C1 segment of cervical spinal cord (tissue), 14 donors: ENCODE measurements at places on chromosomes 12 and 14.

- DNase-seq = no peak
These were observed 21.0 kb downstream of the ASPG start for GRCh38 chr14:104106471-104106991.

DNA sequence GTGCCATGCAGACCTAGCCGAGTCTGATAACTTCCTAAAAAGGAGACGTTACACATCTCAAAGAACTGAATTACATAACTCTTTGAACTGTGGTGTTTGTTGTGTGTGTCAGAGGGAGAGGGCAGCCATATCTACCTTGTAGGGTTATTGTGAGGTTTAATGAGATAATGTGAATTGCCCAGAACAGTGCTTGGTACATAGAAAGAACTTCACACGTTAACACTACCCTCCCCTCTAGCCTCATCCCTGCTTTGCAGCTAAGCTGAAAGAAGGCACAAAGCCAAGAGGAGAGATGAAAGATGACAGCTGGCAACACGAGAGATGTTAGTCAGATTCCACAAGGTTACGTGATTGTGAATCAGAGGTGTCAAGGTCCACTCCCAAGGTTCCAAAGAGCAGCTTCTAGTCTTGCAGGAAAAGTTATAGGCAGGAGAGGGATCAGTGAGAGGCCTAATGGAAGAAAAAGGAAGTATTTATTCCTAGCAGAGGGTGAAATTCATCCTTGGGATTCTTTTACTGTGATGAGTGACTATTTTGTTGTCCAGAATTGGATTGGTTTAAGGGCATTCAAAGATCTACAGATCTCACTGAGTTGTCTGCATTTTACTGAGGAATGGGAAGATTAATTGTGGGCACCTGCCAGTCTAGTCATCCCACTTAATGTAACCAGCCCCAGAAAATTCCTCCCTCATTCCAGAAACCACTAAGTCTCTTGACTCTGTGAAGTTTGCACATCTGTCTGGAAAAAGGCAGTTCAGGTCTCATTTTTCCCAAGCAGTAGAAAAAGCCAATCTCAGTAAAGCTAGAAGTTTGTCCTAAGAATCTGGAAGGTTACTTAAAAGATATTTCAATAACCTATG lies 25.9 kb upstream of the WNK1 start:
- no peak for DNase-seq

GRCh38 chr12:45933504-45933903 lies 56.9 kb downstream of the SCAF11 start:
- no peak for DNase-seq

- DNase-seq = no peak
These were observed 144.4 kb upstream of the ARHGAP5 start for GRCh38 chr14:31932675-31933074.

- no peak for DNase-seq
These were observed 585.4 kb downstream of the AACS start for GRCh38 chr12:125650587-125650986.

- DNase-seq = no peak
These were observed 55.8 kb downstream of the STX2 start for GRCh38 chr12:130783110-130783715.

- no peak for DNase-seq
These were observed 44.2 kb upstream of the MMP17 start for GRCh38 chr12:131783915-131784541.

GRCh38 chr12:69154585-69155363 lies 84.6 kb upstream of the CPSF6 start:
- DNase-seq = peak; percentile 40

GRCh38 chr12:131897276-131897675 lies 2.9 kb downstream of the ULK1 start:
- DNase-seq = no peak

GRCh38 chr12:61137677-61138414 lies 1122.4 kb upstream of the USP15 start:
- DNase-seq = no peak

DNA sequence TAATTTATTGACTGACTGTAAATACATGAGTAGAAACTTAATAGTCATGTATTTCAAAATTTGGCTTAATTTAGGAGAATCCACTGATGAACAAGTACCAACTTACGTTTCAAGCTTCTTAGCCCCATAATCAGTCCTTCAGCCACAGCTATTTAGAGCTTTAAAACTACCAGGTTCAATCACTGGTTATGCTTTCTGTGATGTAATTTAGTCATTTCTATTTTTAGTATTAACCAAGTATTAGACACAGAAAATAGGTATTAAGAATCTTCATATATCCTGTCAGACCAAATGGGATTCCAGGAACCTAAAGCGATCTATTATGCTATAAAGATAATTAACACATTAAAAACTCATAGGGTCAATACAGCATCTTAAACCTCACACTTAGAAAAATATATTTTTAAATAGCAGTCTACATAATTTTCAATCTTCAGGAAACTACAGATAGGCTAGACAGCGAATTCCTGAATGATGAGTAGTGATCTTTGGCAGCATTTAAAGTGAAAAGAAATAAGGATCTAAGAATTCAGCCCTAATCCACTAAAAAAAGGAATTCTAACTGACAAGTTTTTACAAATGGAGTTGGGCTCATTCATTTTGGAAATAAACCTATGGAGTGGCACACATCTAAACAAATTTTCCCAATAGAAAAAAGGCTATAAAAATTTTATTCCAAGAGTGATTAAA lies 51.5 kb downstream of the ZC3H14 start:
- no peak for DNase-seq

DNA sequence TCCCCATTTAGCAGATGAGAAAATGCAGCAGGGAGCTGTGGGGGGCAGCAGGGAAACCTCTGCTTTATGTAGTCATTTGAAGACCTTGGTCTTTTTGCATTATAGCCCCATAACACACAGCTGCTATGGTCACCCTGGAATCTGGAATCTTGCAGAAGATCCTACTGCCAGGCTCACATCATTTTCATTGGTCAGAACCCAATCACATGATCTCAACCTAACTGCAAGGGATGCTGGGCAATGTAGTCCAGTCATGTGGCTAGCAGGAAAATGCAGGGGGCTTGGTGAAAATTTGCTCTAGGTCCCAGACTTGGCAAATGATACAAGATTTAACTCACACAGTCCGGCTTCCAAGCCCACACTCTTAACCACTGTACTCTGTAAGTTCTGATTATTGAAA lies 1028.7 kb downstream of the AACS start:
- no peak for DNase-seq

DNA sequence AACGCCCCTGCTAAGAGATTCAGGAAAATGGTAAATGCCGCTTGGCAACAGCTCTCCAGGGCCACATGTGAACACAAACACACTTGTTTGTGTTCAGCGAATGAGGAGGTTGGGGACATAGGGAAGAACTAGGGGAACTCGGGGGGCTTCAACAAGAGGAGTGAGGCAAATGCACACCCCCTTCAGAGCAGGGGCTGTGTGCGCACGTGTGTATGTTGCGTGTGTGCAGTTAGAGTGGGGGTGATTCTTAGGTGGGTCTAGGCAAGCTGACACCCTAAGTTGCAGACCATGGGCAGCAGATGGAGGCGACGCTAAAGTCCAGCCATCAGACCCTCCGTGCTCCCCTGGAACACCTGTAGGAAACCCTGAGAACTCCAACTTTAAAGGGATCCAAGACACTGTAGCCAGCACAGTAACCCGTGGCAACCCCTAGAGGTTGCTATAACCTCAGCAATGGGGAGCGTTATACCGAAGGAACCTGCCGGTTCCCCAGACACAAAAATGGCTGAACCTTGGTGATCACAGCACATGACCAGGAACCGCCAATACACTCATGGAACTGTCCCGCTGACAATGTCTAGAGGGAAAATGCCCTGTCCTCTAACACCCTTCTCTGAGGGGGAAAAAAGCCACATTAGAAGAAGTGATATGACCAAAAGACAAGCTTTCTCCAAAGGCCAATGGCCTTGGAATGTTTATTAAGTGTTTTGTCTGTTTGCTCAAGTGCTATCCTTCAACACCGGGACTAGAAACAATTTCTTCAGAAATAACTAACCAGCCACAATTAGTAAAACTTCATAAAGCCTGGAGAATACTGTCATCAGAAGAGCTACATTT lies 86.5 kb upstream of the CEP83 start:
- no peak for DNase-seq

DNA sequence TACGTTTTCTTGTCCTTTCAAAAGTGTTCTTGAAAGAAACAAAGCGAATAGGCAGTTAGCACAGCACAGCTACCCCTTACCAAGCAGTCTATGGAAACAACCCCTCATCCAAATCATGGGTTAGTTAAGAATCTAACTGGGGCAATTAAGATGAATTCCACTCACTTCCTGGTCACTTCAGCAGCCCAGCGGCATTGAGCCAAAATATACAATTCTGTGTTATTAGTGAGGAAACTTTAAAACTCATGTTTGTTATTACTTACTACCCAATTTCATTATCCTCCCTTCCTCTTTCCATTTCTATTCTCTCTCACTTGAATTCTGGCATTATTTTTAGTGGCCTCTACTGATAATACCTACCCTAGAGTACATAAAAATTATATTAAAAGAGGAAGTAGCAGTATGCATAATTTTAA lies 121.4 kb downstream of the PPHLN1 start:
- no peak for DNase-seq

DNA sequence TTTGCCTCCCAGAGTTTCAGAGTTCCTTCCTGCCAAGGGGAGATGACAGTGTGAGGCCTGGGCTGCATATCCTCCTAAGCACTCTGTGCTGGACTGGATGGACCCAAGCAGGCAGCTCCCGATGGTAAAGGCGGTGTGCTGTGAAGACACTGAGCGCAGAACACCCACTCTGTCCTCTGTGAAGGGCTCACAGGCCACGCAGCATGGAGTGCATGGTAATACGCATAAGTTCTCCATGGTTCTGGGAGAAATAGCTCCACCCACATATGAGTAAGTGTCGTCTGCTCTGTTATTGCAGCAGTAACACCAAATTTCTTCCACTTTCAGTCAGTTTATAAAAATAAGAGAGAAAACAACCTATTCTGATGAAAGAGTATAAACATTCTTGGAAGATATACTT lies 55.8 kb downstream of the TMEM30B start:
- DNase-seq = no peak

DNA sequence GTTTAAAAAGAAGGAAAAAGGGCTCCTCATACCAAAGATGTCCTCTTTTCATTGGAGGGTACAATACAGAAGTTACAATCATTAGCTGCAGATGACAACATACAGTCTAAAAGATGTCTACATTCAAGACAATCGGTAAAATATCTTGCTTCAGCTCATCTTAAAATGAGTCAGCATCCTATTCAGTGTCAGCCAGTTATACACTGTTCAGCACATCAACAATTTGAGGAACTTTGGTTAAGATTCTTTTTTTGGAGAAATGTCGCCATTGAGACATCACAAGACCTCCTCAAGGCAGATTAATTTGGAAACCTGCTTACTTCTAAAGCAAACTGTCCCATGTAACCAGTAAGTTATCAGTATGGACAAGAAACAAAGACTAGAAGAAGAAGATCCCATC lies 100.7 kb upstream of the SLC38A4 start:
- no peak for DNase-seq

DNA sequence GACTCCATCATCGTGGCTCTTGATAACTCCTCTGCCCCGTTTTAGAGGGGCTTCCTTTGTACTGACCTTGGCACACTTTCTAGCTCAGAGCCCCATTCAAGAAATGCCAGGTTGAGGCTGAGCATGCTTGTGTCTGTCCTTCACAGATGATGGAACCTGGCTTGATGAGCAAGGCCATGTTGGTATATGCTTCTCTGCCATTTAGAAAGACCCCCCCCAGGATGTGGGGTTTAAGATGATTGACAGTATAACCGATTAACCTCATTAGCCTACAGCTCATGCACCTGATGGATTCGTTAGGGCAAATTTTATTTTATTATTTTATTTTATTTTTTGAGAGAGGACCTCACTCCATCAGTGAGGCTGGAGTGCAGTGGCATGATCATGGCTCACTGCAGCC lies 21.0 kb downstream of the BATF start:
- no peak for DNase-seq

GRCh38 chr14:69956970-69957369 lies 77.8 kb downstream of the SMOC1 start:
- no peak for DNase-seq

DNA sequence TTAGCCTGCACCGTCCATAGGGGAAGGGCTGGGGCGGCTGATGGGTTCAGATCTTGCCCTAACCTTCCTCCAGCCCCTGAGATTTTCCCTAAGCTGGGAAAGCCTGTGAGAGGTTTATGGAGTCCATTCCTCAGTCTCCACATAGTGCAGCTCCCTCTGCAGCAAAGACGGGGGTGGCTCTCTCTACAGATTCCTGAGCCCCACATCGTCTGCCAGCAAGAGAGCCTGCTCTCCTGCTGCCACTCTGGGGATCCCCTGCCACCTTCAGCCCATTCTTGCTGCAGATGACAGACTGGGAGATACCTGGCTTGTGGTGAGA lies 3.1 kb downstream of the SMIM41 start:
- no peak for DNase-seq

- no peak for DNase-seq
These were observed 6.0 kb upstream of the SHMT2 start for GRCh38 chr12:57223191-57224165.

DNA sequence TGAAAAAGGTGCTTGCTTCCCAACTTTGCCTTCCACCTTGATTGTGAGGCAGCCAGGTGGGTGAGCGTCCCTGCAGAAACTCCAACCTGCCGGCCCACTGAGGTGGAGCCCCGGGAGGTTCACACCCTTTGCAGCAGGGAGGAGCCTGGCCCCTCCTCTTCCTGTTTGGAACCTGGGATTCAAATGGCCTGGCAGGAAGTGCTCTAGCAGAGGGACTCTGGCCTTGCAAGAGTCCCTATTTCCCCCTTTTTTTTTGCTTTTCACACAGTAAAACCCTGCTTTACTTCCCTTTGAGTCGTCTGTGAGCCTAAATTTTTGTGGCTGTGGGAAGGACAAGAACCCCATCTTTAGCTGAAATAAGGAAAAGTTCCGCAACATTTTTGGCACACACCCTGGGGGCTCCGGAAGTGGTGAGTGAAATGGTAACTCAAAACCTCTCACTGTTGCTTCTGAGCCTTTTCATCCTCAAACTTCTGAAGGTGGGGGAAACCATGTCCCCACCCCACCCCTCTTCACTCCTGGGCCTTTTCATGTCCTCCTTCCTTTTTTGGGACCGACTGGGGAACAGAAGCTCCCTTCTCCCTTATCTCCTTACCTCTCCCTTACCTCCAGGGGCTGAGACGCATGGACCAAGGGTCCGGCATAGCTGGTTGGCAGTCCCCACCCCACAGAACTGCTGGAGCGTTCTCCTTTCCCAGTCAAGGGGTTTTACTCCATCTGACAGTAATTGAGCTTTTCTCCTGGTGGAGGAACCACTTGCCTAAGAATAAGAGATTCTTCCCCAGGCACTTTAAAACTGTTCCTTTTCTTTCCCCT lies 102.0 kb downstream of the KCNMB4 start:
- no peak for DNase-seq

- no peak for DNase-seq
These were observed 7.8 kb upstream of the MTERF2 start for GRCh38 chr12:106994579-106995220.

DNA sequence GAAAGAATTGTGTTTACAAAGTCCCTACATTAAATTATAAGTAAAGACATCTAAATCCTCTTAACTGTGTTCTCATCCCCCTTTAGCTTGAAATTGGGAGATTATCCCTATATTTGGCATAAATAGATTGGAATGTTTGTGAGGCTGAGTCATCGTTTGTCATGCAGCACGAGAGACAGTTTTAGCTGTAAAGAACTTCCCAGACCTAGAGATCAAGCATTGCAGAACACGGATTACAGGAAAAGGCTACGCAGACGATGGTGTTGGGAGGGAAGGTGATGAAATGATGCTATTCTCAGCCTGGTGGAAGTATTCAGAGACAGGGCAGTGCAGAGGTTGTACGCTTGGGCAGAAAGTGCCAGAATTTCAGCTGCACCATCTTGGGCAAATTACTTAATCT lies 93.8 kb downstream of the PTPRB start:
- DNase-seq = no peak
